ENCODE measurements at places on chromosomes 3 and 15.

DNA sequence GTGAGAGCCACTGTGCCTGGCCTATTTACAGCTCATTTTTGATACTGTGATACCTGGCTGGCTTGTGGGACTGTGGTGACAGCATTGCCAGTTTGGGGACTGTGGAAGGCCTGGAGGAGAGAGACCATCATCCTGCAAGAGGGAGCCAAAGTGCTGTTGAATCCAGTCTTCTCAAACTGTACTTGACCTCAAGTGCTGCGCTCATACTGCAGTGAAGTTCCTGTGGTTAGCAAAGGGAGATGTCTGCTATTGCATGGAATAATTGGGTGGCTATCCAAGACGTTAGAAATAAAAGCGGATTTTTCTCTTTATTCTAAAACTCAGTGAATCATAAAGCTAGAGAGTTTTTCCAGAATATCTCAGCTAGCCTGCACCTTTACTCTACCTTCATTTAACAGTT is 83.4 kb downstream of the CCK start:
- peak; percentile 32 for DNase-seq

DNA sequence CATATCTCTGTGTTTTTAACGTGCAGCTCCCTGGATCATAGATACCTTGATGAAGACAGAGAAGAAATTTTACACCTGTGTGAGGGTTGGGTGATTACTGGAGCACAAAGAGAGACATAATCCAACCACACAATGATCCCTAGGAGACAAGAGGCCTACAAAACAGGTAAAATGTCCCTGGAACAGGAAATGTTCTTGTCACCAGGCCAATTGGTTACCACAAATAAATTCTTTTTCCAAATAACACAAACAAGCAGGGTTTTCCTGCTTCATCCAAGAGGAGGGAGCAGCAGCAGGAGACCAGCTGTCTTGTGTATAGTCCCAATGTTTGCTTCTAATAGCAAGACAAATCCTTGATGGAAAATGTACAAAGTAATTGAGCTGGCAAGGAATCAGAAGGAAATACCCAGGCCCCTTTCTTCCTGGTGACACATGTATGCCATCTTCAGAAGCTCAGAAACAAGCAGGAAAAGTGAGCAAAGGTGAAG is 1.4 kb downstream of the MGLL start:
- peak; percentile 93 for DNase-seq

GRCh38 chr15:71093054-71094024 is 21.9 kb upstream of the THSD4 start:
- DNase-seq: no peak

- DNase-seq: no peak
These were observed 137.2 kb upstream of the ICE2 start for GRCh38 chr15:60616147-60616546.

- peak; percentile 52 for DNase-seq
These were observed 27.8 kb downstream of the ARHGEF3 start for GRCh38 chr3:56773986-56774385.

DNA sequence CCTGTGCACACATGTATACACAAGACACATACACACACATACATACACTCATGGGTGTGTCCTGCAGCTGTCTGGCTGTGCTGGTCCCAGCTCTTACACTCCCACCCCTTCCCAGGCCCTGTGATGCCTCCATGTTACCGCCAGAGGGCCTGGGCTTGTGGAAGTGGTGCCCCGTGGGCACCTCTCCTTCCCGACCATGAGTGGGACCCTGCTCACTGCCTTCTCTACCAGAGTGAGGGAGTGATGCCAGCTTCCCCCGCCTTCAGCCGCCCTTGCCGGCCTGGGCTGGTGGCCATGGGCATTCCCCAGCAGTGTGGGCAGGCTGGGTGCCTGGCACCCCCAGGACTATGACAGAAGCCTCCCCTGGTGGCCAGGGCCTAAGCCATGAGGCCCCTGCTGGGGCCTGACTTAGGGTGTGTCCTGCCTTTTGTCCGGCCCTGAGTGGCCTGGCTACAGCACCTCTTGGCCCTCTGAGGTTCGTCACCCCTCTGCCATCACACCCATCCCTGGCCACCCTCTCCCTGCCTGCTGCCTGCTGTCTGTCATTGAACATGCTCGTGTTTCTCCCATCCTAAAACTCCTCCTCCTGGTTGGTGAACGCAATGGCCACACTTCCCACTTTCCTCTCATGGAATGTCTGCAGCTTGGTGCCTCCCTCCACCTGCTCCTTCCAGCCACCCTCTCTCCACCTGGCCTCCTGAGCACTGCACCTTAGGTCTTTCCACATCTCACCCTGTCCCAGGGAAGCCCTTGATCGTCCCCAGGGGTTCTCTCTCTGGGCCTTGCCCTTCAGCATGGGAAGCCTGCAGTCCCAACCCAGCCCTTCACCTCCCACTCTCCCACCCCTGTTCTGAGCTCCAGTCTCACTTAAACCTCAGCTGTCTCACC is 14.6 kb downstream of the HDAC11 start:
- peak; percentile 19 for DNase-seq

- no peak for DNase-seq
These were observed 424.8 kb upstream of the TPM1 start for GRCh38 chr15:62617741-62618140.

DNA sequence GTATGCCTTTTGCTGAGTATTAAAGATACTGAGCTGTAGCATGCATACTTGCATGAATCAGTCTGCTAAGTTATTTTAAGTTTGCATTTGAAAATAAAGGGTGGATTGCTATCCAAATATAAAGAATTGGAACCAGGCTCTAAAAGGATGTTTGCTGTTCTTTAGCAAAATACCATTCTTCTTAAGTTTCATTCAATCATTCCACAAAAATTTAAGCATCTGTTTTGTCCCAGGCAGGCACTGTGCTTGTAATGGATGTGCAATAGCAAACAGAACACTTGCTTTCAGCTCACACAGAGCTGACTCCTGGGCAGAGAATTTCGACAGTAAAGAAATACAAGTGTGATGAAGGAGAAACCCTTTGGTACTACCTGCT is 151.1 kb downstream of the PGPEP1L start:
- DNase-seq: no peak

- DNase-seq: no peak
These were observed 43.4 kb downstream of the MUC20 start for GRCh38 chr3:195763843-195764825.

DNA sequence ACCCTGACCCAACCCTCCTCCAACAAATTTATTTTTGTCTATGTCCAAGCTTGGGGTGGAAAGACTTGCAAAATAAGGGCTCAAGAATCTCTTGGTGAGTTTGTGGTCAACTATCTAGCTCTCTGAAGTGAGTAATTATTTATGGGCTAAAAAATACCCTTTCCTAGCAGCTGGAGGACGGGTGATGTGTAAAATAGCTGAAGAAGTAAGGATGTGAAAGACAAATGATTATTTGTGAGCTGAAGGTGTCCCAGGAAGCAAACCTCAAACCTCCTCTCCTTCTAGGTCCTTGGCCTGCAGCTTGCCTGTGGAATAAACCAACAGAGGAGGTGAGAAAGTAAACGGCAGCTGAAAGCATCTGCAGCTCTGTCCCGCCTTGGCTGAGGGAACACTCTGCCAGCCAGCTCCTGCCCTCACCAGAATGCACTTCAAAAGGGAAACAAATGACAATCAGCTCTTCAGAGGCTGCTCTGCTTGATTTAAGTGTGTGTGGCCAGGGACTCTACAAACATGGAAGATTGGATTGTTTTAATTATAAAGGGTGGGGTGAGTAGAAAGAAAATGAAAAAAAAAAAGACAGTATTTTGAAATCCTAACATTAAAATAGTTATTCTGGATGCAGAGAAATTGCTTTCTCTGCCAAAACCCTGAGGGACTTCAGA is 60.3 kb downstream of the TM4SF4 start:
- DNase-seq: no peak

DNA sequence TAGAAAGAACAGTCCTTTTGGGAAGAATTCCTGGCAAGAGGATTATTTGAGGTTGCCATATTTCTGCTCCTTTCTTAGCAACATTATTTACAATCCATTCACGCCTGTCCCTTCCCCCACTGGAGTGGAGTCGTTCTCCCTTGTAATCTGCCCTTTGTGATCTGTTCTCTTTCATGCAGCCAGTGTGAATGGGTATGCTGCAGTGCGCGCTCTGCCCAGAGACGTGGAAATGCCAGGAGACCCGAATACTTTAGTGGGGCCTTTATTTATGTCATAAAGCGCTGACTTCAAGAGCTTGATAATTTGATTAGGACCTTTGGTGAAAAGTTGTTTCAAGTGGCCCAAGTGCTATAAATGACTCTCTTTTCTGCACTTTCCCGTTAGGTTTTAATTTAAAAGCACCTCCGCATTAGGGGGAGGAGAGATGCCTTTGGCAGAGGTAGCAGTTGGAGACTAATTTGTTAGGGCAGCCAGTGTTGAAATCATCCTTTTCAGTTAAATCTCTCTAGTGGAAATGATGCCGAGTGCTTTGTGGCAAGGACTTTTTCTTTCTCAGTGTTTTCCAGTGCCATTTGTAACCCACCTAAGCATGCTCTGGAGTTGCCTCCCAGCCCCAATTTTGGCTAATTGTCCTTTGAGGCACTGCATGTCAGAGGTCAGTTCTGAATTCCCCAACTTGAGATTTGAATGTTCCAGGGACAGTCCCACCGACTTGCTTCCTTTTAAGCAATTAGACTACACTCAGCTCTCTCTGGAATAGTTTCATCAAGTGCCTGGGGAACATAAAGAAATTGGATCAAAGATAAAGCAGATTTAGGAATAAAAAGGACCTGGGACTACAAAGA is 52.4 kb downstream of the PSMD6 start:
- peak; percentile 64 for DNase-seq

- DNase-seq: no peak
These were observed 82.8 kb downstream of the PCSK6 start for GRCh38 chr15:101406526-101407195.
